ENCODE measurements at places on chromosomes 13 and 19.

DNA sequence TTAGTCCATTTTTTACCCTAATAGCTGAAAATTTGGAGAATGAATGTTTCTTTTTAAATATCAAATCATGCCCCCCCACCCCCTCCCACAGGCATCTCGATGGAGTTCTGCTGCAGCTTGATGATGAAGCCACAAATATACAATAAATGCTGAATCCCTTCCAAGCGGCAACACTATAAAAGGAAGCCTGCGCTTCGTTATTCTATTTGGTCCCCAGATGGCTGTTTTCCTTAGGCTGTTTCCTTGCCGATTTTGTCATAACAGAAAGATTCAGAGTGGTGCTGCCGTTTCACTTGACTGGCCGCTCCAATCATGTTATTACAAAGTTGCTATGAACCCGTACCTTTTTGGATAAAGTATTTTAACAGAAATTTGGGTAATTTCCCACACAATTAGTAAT is 79.5 kb downstream of the MYO16 start:
- DNase-seq: no peak

- DNase-seq: no peak
Observed at GRCh38 chr13:94419925-94420305, 59.6 kb downstream of the DCT start.

DNA sequence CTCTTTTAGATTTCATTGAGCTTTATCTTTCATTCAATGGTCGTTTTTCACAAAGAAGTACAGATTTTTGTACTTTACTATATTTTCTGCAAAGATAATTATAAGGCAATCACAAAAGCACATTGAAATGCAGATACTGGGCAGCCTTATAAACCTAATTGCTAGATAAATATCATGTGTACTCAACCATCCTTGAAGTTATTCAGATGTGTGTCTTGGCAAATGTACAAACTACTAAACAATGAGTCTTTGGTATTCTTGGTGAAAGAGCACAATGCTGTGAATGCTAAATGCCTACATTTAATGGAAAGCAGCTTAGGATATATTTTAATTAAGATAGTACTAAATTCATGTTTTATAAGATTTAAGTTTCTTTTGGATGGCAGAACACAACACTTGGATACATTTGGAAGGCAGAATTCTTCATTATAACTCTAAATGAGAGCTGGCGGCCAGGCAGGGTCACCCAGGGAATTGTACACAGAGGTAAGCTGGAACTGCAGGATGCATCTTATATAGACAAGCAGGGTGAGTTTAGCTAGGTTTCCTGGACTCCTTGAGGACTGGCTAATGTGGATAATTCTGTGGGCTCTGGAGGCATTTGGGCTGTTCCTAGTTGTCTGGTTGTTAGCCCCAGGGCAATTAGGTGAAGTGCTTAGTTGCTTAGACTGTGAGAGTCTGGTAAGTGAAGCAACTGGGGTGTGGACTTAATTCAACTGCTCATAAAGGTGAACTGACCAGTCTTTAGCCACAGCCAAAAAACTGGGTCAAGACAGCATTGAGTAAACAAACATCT is 286.6 kb downstream of the PCDH20 start:
- DNase-seq: no peak

DNA sequence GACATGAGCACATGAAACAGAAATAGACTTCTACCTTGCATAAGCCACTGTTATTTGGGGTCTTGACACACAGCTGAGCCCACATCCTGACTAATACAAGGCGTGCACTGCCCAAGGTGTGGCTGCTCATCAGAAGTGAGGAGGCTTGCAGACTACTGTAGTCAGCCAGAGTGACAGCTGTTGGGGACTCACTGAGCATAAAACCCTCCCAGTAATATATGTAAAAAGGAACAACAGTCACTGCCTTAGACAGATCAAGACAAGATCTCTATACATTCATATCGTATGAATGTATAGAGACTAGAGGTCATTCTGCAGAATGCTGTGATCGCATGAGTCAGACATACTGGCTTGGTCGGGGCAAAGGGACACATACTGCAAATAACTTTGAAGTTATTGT is 4.1 kb upstream of the C1QTNF9B start:
- DNase-seq: no peak

DNA sequence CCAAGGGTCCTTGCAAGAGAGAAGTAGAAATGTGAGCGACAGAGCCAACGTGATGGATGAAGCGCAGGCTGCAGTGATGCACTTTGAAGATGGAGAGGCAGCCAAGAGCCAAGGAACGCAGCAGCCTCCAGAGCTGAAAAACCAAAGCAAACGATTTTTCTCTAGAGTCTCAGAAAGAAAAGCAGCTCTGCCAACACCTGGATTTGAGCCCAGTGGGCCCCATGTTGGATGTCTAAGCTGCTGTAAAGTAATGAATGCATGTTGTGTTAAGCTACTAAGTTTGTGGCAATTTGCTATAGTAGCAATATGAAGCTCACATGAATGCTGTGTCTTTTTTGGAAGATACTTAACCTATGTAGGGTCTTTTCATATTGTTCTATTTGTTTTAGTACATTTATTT is 894.3 kb downstream of the EFNB2 start:
- DNase-seq: no peak

GRCh38 chr13:83048419-83048818 is 833.9 kb downstream of the SLITRK1 start:
- DNase-seq: no peak

- DNase-seq: no peak
Observed at GRCh38 chr13:23870356-23871140, 18.7 kb downstream of the MIPEP start.
